Progenitor cell of endocrine pancreas (in vitro differentiated cells): ENCODE measurements at places on chromosomes 11 and 22. TPM values are rescaled to one million over a fixed set of nuclear protein-coding genes. Genes with fewer than 3 reads are reported as not detected.

- H3K36me3 ChIP-seq: no peaks in the 10 kb centered on the region
- H3K4me3 ChIP-seq: peak overlapping the region; percentile 49
- H3K27ac ChIP-seq: peak overlapping the region; percentile 7
- H3K4me1 ChIP-seq: peaks cover 13% of the 10 kb centered on the region
- peaks cover 26% of the 10 kb centered on the region for H3K27me3 ChIP-seq
- DNase-seq: no peak
Observed at GRCh38 chr22:30398685-30399680, 2.2 kb downstream of the SEC14L2 start.

Gene PRG3
- total RNA-seq: not detected in 2 replicates

Gene TMA7B
- total RNA-seq: not detected in 2 replicates

DNA sequence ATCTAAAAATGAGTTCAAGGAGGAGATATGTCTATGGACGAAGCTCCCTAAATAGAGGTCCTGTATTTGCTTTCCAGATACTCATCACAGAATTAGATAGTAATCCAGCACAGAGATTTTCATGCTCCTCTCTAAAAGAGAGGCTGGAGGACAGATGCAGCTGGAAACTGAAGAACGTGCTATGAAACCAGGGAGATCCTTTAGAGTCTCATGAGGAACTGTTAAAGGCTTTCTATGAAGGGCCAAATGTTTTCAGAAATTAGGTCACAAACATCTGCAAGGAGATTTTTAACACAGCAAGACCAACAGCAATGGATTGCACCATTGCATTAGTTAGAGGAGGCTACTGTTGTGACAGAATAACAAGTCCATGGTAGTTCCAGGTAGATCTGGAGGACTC is 95.6 kb upstream of the ARHGAP20 start:
- H3K4me1 ChIP-seq: no peaks in the 10 kb centered on the region
- no peaks in the 10 kb centered on the region for H3K27me3 ChIP-seq
- no peak overlapping the region for H3K27ac ChIP-seq

GRCh38 chr22:39983346-39983745 is 11.4 kb upstream of the FAM83F start:
- DNase-seq: no peak
- H3K36me3 ChIP-seq: no peaks in the 10 kb centered on the region
- H3K27ac ChIP-seq: no peak overlapping the region
- no peak overlapping the region for H3K4me3 ChIP-seq
- H3K4me1 ChIP-seq: peaks cover 2% of the 10 kb centered on the region
- H3K27me3 ChIP-seq: peaks cover 31% of the 10 kb centered on the region

DNA sequence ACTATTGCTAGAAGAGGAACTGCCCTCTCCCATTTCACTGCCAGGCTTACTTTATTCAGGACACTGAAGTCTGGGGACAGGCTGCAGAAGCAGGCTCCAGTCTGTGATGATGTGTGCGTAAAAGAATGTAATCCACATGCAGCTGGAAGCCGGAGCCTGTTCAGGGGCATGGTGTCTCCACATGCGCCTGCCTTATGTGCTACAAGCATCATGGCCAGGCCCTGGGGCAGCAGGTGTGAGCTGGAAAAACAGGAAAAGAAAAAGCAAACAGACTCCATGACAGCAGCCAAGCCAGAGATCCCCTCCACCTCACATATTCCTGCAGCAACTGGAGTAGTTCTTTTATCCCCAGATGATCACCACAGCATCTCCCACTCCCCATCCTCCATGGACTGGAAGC is 33.4 kb downstream of the ARFGAP2 start:
- no peak overlapping the region for H3K4me3 ChIP-seq
- no peak for DNase-seq
- H3K36me3 ChIP-seq: peaks cover 3% of the 10 kb centered on the region
- peak overlapping the region; percentile 15 for H3K27ac ChIP-seq

- DNase-seq: no peak
- no peaks in the 10 kb centered on the region for H3K36me3 ChIP-seq
- H3K27me3 ChIP-seq: no peaks in the 10 kb centered on the region
- H3K27ac ChIP-seq: no peak overlapping the region
- no peaks in the 10 kb centered on the region for H3K4me1 ChIP-seq
Observed at GRCh38 chr11:21612326-21612725, 580.6 kb upstream of the ANO5 start.

Gene RTCB
- total RNA-seq: 97.3 and 101 TPM in 2 replicates

DNA sequence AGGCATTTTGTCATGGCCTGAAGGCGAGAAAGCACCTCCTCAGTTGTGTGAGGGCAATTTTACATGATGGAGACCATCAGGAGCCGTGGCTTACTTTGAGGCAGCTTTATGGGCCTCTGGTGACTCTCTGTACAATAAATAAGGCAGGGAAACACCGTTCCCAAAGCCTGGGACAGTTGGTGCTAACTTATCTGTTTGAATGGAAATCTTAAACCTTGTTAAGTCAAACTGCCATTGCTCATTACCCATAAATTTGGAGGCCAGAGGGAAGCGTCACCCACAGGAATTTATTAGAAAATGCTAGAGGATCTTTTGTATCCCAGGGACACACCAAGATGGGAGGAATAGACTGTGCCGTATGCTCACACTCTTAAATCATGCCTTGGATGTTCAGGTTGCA is 1156.9 kb downstream of the BRD1 start:
- peaks cover 14% of the 10 kb centered on the region for H3K36me3 ChIP-seq
- no peak overlapping the region for H3K27ac ChIP-seq
- peaks cover 8% of the 10 kb centered on the region for H3K4me1 ChIP-seq
- H3K4me3 ChIP-seq: no peak overlapping the region
- DNase-seq: no peak
- no peaks in the 10 kb centered on the region for H3K27me3 ChIP-seq

Gene NCAM1
- 17.8 and 27.3 TPM in 2 replicates for total RNA-seq

Gene KDM4E
- not detected in 2 replicates for total RNA-seq

DNA sequence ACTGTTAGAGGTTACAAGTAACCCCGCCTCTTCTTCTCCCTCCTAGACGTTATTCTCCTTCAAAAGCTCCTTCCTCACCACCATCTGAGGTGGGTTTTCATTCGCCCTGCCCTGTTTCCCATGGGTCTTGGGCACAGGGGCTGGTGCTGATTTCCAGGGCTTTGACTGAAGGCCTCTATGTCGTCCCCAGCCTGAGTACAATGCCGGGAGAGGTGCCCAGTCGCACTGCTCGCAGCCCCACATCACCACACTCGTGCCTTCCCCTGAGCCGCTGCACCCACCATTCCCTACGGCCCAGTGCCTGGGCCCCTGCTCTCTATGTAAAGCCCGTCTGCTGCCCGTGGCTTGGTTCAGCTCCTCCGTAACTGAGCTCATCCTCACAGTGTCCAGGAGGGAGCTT is 169.8 kb downstream of the DSCAML1 start:
- H3K36me3 ChIP-seq: no peaks in the 10 kb centered on the region
- no peak for DNase-seq
- no peak overlapping the region for H3K4me3 ChIP-seq
- H3K27ac ChIP-seq: no peak overlapping the region

DNA sequence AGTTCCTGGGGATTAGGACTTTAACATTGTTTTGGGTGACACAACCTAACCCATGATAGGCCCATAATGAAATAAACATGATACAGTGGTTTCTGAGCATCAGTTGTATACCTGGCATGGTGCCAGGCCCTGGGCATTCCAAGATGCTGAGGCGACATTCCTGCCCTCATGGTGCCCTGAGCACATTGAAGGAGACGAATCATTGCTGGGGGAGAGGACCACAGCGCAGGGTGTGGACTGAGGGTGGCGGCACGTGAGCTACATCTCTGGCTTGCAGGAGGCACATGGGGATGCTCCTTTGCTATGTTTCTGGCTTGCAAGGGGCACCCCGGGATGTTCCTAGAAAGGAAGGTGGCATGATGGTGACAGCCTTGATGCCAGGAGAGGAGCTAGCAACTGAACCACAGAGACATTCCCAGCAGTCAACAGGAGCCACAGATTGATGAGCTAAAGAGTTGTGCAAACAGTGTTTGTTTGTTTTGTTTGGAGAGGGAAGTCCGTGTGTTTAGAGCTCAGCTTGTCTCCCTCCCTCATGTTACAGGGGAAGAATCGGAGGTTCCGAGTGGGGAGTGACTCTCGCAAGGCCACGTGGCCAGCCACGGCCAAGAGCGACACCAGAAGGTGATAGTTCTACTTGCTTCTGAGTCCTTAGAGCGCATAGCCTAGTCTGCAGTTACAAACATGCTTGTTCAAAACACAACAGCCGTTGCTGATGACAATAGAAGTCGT is 106.4 kb downstream of the MIAT start:
- H3K36me3 ChIP-seq: no peaks in the 10 kb centered on the region
- no peak overlapping the region for H3K27ac ChIP-seq
- H3K4me1 ChIP-seq: peaks cover 11% of the 10 kb centered on the region
- H3K4me3 ChIP-seq: no peak overlapping the region

DNA sequence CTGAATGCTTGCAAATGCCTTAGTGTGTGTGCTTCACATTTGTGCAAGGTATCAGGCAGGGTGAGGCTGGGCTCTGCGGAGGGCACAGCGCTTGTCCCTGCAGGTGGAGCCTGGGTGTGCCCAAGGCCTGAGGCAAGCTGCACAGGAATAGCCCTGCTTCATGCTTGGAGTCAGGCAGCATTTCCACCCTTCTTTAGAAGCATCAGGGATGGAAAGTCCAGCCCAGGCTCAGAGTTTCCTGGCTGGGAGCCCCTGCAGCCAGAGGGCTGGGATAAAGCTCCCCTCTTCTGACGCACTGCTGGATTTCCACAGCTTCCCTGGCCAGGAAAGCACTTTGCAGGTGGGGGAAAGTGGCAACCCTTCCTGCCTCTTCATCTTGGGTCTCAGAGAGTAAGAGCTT is 63.4 kb downstream of the GALNT18 start:
- H3K27me3 ChIP-seq: peaks cover 5% of the 10 kb centered on the region
- peaks cover 4% of the 10 kb centered on the region for H3K4me1 ChIP-seq
- no peak overlapping the region for H3K27ac ChIP-seq
- no peak overlapping the region for H3K4me3 ChIP-seq

Gene TUT1
- 23.1 and 26.0 TPM in 2 replicates for total RNA-seq

DNA sequence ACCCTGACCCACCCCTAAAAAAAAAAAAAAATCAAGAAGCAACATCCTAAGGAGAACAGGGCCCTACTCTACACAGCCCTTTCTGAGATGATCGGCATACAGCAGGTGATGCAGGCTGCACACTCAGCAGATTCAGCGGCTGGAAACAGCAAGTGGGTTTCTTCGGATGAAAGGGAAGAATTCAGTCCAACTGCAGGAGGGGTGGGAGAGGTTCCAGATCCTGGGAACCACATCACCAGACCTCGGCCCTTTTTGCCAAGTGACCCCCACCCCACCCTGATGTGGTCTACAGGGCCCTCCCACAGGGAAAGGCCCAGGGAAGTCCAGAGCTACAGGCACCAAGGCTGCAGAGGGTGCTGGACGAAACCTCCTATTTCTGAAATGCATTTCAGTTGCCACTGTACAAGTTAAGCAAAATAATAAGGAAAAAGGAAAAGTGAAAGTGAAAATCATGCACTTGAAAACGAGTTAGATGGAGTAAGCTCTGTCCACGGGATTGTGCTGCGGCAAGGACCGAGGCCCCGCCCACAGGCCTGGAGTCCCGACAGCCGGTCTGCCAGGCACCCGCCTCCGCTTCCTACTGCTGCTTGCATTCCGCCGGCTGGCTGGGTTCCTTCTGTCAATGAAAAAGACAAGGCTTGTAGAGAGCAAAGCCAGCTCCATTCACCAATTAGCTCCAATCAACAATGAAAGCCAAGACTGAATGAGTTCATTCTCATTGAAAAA is 16.0 kb upstream of the PHLDA2 start:
- no peak overlapping the region for H3K4me3 ChIP-seq
- no peaks in the 10 kb centered on the region for H3K27me3 ChIP-seq
- DNase-seq: no peak
- H3K27ac ChIP-seq: peak overlapping the region; percentile 13
- H3K4me1 ChIP-seq: peaks cover 5% of the 10 kb centered on the region
- H3K36me3 ChIP-seq: peaks cover 19% of the 10 kb centered on the region

- H3K36me3 ChIP-seq: no peaks in the 10 kb centered on the region
- H3K4me1 ChIP-seq: no peaks in the 10 kb centered on the region
- H3K4me3 ChIP-seq: no peak overlapping the region
- H3K27ac ChIP-seq: no peak overlapping the region
Observed at GRCh38 chr11:17490938-17491337, 14.3 kb upstream of the ABCC8 start.

Gene HBB
- not detected in 2 replicates for total RNA-seq

DNA sequence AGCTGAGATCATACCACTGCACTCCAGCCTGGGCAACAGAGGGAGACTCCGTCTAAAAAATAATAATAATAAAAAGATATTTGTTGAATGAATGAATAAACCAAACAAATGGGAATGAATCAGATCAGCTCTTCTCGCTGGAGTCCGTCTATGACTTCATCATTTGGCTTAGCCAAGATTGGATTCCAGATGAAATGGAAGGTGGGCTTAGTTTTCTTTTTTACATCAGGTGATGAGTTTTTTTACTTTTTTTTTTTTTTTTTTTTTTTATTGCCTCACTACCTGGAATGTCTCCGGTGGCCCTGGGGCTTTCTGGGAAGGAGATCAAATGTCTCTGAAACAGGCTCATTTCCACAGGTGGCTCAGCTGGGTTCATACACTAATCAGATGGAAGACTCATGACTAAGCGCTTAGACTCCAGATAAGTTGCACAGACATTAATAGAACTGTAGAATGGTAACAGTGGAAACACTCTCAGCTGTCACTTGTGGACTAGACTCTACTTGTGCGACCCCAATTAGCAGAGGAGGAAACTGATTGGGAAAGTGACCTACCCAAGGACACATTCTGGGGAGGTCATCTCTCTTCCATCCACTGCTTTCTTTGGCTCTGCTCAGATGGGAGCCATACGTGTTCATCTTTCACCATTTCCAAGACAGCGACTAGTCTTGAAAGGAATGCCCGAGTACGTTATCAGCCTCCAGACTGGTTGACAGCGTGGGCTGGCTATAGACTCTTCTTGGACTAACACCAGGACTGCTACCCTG is 20.5 kb upstream of the RBFOX2 start:
- no peak for DNase-seq
- H3K27ac ChIP-seq: no peak overlapping the region
- H3K4me1 ChIP-seq: peaks cover 8% of the 10 kb centered on the region
- no peaks in the 10 kb centered on the region for H3K36me3 ChIP-seq

DNA sequence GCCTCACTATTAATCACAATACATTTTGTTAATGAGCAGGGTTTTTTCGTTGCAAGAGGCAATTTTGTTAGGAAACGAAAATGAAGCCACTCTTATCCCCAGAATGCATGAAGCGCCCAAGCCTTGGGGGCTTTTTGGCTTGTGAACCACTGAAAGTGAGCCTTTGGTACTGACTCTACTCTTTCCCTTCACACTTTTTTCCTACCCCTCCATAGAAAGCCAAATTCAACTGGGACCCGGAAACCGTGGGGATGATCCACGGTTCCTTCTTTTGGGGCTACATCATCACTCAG is 4.8 kb downstream of the SLC17A6 start:
- peaks cover 2% of the 10 kb centered on the region for H3K4me1 ChIP-seq
- H3K27me3 ChIP-seq: peaks cover 79% of the 10 kb centered on the region
- H3K36me3 ChIP-seq: no peaks in the 10 kb centered on the region
- H3K27ac ChIP-seq: no peak overlapping the region
